Right atrium auricular region (tissue), 2 donors: ENCODE measurements at places on chromosomes 13 and 19. TPM values are rescaled to one million over a fixed set of nuclear protein-coding genes. Genes with fewer than 3 reads are reported as not detected.

The ZNF560 gene
- total RNA-seq: not detected

The ADPRHL1 gene
- total RNA-seq: 222 TPM

The CNFN gene
- not detected for total RNA-seq

The CEACAM21 gene
- total RNA-seq: 1.3 TPM

The KLK2 gene
- not detected for total RNA-seq

The ZNF626 gene
- total RNA-seq: 12.9 TPM

The PRR36 gene
- total RNA-seq: not detected

The CARS2 gene
- 30.7 TPM for total RNA-seq

The ZNF285 gene
- 1.2 TPM for total RNA-seq

The ZBTB32 gene
- total RNA-seq: not detected

The KCTD4 gene
- total RNA-seq: 0.16 TPM

The FUT2 gene
- not detected for total RNA-seq

The ATF5 gene
- 3.8 TPM for total RNA-seq

The GPR183 gene
- total RNA-seq: 13.3 TPM

The BICRA gene
- 7.0 TPM for total RNA-seq
